Smooth muscle cell of bladder (primary cell): ENCODE measurements at places on chromosomes 16 and 17. TPM values are rescaled to one million over a fixed set of nuclear protein-coding genes. Genes with fewer than 3 reads are reported as not detected.

NARF gene
- 20.3 and 35.0 TPM in 2 replicates for total RNA-seq

ALOX12B gene
- total RNA-seq = not detected in 2 replicates

PERCC1 gene
- total RNA-seq = not detected in 2 replicates

PRM3 gene
- not detected in 2 replicates for total RNA-seq

PRDM7 gene
- under 0.01 TPM in 1 of 2 replicates, not detected in the other for total RNA-seq

CA5A gene
- total RNA-seq = not detected in 2 replicates

SMIM22 gene
- total RNA-seq = not detected in 2 replicates

TMEM100 gene
- total RNA-seq = 1.8 and 10.7 TPM in 2 replicates

ZG16 gene
- total RNA-seq = not detected in 2 replicates

SLC16A6 gene
- total RNA-seq = 0.18 and 1.00 TPM in 2 replicates

GPRC5C gene
- 10.7 and 10.9 TPM in 2 replicates for total RNA-seq

CNTNAP4 gene
- total RNA-seq = 0.14 TPM in 1 of 2 replicates, not detected in the other

ABCC3 gene
- 17.1 and 23.8 TPM in 2 replicates for total RNA-seq

PDE6G gene
- total RNA-seq = 0.65 TPM in 1 of 2 replicates, not detected in the other

HSDL1 gene
- 16.2 and 20.8 TPM in 2 replicates for total RNA-seq

CCDC154 gene
- 0.14 and 0.28 TPM in 2 replicates for total RNA-seq

C16orf92 gene
- not detected in 2 replicates for total RNA-seq

ITGAL gene
- total RNA-seq = not detected in 2 replicates

HS3ST3B1 gene
- total RNA-seq = 2.0 and 3.5 TPM in 2 replicates

SLC52A1 gene
- 0.14 TPM in 1 of 2 replicates, not detected in the other for total RNA-seq

KLHDC4 gene
- 17.6 and 22.4 TPM in 2 replicates for total RNA-seq

HOXB2 gene
- total RNA-seq = 0.55 and 0.85 TPM in 2 replicates

SLC5A11 gene
- total RNA-seq = under 0.01 TPM in 1 of 2 replicates, not detected in the other

THUMPD1 gene
- 42.7 and 46.0 TPM in 2 replicates for total RNA-seq

TPSD1 gene
- total RNA-seq = not detected in 2 replicates

DPEP2 gene
- not detected in 2 replicates for total RNA-seq

C17orf67 gene
- total RNA-seq = 0.71 and 0.74 TPM in 2 replicates

P2RX1 gene
- 0.57 and 1.2 TPM in 2 replicates for total RNA-seq

KRTAP4-5 gene
- total RNA-seq = not detected in 2 replicates

ADAMTS18 gene
- under 0.01 and 0.18 TPM in 2 replicates for total RNA-seq

GLP2R gene
- 0.28 and 0.85 TPM in 2 replicates for total RNA-seq

CLEC18A gene
- total RNA-seq = 0.37 TPM in 1 of 2 replicates, not detected in the other

VTN gene
- total RNA-seq = 13.4 and 19.1 TPM in 2 replicates
